Activated T-helper 1 cell treated with anti-CD3 and anti-CD28 coated beads, Interleukin-2, amount 50 U/mL, for 16 hours (primary cell): ENCODE measurements at places on chromosomes 3 and 15.

GRCh38 chr15:79339588-79340314 lies 28.8 kb downstream of the TMED3 start:
- no peak for DNase-seq

- DNase-seq, result no peak
Measured at GRCh38 chr15:78059110-78059839, 18.2 kb downstream of the TBC1D2B start.

- no peak for DNase-seq
Measured at GRCh38 chr15:58438956-58439355, 7.2 kb downstream of the LIPC start.

DNA sequence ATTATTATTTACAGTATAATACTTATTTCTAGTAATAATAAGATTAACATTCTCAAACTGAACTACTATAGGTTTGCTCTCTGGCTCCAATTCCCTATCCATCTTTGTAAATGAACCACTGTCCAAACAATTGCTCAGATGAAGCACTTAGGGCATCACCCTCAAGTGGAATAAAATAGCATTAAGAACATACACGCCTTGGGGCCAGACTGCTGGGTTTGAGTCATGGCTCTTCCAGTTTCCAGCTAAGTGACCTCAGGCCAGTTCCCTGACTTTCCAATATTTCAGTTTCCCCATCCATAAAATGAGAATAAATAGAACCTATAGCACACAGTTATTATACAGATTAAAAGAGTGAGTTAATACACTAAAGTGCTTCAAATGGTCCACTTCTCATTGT lies 507.2 kb downstream of the MAGI1 start:
- DNase-seq, result no peak

- DNase-seq, result no peak
Measured at GRCh38 chr15:25435474-25436243, 3.2 kb downstream of the UBE3A start.

- DNase-seq, result no peak
Measured at GRCh38 chr3:36738702-36739101, 25.7 kb downstream of the DCLK3 start.

- DNase-seq, result no peak
Measured at GRCh38 chr3:69562020-69562419, 176.1 kb upstream of the FRMD4B start.

DNA sequence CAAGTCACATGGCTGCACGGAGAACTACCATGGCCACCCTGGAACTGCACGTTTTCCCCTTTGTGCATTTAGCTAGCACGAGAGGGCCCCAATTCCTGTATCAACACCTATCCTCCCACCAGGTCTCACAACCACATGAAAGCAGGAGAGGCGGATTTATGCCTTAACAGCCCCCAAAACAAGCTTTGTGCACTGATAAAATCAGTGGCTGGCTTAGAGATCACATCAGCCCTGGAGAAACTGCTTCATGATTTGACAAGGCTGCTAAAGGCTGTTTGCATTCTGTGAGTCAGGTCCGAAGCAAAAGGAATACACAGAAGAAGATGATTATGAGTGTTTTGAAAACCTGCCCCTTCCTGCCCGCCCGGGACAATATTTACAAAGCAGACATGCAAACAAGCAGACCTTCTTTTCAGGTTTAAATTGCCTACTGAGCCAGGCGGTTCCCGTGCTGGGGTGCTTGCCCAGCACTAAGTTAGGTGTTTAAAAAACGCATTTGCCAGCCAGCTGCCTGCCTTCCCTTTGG lies 25.9 kb downstream of the CEMIP start:
- DNase-seq, result no peak

- no peak for DNase-seq
Measured at GRCh38 chr3:64176461-64176996, 48.7 kb downstream of the PRICKLE2 start.

GRCh38 chr15:68055224-68055705 lies 1.1 kb downstream of the PIAS1 start:
- no peak for DNase-seq

DNA sequence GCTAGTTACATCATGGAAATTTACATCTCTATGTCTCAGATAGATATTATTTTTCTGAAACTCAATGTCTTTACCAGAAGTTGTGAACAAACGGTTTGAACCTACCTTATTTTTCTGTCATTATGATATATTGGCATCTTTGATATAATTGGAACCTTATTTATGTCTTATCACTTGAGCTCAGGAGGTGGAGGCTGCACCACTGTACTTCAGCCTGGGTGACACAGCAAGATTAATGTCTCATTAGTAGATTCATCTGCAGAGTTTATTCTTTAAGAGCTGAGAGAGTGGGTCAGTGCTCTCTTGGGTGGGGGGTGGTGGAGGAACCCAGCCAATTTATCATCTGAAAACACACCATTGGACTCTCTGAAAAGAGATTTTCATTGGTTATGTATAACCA lies 21.4 kb downstream of the SCG3 start:
- DNase-seq, result no peak

GRCh38 chr3:156793400-156793799 lies 32.8 kb upstream of the LEKR1 start:
- DNase-seq, result no peak

DNA sequence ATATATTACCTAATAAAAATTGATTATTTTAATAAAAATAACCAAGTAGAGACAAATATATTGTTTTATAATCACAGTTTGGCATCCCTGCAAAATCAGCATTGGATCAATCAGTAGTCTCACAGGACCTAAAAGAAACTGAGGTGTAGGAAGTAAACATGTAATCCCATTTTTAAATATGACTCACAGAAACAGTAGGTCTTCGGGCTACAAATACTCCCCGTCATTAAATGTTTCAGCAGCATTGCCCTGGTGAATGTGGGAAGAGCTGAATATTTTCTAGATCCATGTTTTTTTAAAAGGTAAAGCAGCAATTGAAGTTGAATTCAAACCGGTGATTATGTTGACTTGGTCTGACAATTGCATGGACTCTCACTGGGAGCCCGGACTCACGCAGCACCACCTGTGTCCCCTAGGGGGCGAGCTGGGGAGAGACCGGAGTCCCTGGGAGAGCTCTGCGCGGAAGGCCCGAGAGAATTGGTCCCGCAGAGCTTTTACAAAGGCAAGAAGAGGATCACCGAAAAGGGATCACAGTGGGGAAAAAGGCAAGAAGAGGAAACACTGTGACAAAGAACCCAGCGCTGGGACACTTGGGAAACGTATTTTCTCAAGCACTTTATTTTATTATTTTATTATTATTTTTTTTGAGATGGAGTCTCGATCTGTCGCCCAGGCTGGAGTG lies 17.2 kb upstream of the USP3 start:
- peak; percentile 80 for DNase-seq

DNA sequence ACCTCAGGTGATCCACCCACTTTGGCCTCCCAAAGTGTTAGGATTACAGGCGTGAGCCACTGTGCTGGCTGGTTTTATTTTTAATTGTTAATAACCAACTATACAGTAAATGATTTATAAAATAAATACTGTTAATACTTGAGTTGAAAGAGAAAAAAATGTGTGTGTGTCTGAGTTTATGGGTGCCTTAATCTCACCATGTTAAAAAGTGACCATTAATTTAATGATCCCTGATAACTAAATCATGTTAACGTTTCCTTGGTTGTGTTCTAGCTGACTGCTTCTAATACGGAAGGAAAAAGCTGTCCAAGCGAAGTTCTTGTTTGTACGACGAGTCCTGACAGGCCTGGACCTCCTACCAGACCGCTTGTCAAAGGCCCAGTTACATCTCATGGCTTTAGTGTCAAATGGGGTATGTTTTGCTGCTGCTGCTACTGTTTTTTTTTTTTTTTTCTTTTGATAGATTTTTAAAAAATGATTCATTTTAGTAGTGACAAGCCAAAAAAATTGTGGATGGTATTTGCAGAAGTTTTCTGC lies 113.5 kb downstream of the GHSR start:
- DNase-seq, result no peak
